ENCODE measurements at places on chromosomes 5 and 9.

DNA sequence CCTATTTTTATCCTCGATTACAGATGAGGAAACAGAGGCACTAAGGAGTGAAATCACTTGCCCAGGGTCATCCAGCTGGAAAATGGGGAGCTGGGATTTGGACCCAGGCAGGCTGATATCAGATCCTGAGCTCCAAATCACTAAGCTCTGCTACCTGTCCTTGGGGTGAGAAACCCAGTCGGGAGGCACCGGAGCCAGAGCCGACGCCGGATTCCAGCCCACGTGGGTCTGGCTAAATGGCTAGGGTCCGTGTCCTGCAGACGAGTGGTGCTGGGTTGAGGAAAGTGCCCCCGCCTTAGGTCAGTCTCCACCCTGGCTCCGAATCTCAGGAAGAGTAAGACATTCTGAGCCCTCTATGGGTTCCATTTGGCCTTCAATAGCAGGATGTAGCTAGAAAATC, 61.3 kb upstream of the GGTA1 start:
- no peak for DNase-seq

DNA sequence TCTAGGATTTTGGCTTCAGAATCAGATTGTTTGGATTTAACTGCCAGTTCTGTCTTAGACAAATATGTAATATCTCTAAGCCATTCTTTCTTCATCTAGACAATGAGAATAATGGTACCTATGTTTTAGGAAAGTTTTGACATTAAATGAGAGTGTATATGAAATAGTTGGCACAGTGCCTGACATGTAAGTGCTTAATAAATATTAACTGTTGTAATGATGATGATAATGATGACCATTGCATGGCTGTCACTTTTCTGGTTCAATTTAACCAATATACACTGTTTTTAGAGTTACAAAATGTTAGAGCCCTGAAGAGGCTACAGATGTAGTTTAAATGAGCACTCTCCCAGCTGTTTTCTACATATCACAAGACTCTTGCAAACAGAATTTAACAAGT, 131.7 kb downstream of the RANBP17 start:
- DNase-seq = no peak

DNA sequence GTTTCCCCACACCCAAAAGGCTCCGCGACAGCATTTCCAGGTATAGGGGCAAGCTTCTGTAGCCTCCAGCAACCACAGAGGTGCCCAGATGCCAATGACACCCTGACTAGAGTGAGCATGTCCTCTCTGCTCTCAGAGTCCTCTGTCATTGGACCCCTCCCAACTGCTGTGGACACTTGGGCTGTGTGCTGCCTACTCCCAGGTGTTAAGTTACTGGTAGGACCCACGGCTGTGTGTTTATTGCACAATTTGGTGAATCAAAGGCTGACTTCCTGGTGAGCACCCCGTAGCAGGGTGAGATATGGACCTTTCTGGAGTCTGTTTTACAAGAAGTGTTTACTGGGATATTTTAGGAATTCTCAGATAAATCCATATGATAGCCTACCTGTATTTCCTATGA, 36.0 kb downstream of the SH3GL2 start:
- DNase-seq = no peak

- DNase-seq = no peak
Observed at GRCh38 chr5:76342474-76342873, 60.6 kb upstream of the IQGAP2 start.

GRCh38 chr5:158519433-158520021, 580.2 kb downstream of the EBF1 start:
- DNase-seq = no peak

- DNase-seq = no peak
Observed at GRCh38 chr9:98326459-98327248, 71.2 kb upstream of the TBC1D2 start.

DNA sequence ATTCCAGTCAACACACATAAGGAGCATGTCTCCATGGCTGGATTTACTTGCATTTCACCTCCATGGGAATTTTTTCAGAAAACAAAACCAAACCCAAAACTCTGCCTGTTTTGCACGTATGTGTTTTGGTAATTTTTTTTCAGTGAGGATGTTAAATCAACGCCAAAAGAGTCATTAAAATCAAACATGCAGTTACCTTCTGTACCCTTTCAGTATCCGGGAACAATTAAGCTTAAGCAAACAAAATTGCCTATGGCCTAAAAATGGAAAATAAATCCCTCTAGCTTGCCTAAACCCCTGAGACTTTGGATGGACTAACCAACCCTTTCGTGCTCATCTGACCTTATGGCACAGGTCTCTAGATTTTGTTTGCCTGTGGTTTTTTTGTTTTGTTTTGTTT, 209.2 kb upstream of the KLF4 start:
- DNase-seq = no peak

DNA sequence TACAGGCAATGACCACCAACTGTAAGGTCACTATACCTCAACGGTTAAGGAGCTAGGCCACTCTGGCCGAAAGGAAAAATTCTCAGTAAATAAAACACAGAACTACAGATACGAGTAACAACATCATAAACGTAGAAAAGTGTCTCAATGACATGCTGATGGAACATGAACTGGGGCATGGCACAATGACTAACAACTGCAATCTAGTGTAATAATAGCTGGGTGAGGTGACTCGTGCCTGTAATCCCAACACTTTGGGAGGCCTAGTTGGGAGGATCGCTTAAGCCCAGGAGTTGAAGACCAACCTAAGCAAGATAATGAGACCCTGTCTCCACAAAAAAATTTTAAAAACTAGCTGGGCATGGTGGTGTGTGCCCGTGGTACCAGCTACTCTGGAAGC, 9.8 kb upstream of the RAPGEF6 start:
- DNase-seq = no peak

- no peak for DNase-seq
Observed at GRCh38 chr9:6216002-6216401, 395 bp downstream of the IL33 start.

GRCh38 chr5:140007311-140007710, 35.8 kb downstream of the NRG2 start:
- DNase-seq = no peak

DNA sequence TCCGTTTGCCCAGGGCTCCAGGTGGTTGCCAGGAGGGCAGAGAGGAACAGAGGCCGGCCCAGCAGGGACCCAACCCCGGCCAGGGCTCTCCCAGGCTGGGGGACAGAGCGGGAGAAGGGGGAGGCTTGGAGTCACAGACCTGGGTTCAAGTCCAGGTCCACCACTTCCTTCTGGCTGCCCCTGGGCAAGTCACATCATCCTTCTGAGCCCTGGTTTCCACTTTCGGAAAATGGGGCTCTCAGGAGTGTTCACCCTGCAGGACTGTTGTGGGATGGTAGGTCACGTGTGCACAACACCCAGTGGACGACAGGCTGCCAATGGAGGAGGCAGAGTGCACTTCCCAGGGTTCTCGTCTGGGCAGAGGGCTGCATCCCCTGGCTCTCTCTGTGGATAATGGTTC, 245.4 kb downstream of the PBX3 start:
- no peak for DNase-seq

GRCh38 chr5:172844577-172844838, 10.5 kb downstream of the ERGIC1 start:
- DNase-seq = no peak

GRCh38 chr5:167533814-167534795, 757.3 kb upstream of the WWC1 start:
- no peak for DNase-seq

DNA sequence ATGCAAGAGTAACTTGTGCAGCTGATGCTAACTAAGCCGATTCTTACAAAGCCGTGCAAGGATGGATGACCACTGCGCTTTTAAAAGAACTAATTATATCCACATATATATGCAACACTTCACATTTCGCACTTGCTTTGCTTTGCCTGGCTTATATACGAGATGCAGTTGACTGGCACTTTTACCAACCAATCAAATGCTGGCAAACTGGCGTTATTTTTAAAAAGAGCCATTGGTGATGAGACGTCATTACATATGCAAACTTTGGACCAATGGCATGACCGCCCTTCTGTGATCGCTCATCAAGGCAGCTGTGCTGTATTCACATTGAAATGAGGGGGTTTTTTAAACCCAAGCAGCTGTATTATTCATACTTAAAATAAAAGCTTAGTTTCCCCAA, 1147.7 kb upstream of the WWC1 start:
- no peak for DNase-seq

DNA sequence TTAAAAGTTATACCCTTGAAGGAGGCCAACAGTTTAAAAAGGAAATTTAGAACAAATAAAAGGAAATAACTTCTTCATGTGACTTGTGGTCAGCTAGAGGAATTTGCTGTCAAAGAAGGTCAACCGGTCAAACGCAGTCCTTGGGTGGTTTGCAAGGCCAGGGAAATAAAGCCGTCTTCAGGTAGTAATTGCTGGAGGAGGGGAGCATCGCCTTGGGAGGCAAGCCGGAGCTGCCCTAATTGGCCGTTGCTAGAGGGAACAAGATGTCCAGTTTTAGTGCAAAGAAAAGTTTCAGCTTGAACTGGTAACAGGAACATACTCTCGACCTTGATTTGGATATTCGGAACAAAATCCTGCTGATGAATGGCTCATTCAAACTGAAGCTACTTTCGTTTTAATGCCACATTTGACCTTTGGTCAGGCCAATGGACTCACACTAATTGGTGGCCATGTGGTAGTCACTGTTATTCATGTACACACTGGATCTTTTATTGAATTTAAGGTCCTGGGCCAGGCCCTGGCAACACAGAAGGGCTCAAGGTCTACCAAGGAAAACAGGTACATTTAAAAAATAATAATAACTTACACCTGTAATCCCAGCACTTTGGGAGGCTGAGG, 47.0 kb upstream of the MYO10 start:
- no peak for DNase-seq

GRCh38 chr5:1772634-1773033, 27.0 kb downstream of the MRPL36 start:
- DNase-seq = no peak

DNA sequence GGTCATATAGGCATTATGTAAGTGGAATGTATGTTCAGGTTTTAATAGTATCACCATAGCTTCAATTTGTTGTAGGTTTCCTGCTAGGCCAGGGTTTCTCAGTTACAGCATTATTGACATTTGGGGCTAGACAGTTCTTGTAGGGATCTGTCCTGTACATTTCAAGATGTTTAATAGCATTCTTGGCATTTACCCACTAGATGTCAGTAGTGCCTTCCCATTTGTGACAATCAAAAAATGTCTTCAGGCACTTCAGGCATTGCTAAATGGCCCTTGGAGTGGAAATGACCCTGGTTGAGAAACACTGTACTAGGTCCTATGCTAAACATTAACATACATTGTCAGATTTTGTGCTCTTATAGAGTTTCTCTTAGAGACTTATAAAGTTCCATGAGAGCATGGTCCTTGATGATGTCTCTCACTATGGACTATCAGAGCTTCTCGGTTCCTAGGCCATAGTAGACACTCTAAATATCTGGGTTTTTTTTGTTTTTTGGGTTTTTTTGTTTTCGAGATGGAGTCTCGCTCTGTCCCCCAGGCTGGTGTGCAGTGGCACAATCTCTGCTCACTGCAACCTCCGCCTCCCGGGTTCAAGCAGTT, 1.4 kb downstream of the KIF20A start:
- DNase-seq = no peak

DNA sequence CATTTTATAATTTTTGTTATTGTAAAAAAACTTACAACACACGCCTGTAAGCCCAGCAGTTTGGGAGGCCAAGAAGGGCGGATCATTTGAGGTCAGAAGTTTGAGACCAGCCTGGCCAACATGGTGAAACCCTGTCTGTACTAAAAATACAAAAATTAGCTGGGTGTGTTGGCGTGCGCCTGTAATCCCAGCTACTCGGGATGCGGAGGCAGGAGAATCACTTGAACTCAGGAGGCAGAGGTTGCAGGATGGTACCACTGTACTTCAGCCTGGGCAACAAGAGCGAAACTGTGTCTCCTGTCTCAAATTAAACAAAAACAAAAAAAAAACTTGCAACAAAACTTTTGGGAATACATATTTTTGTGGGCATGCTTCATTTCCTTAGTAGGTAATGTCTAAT, 164.6 kb downstream of the CACNA1B start:
- no peak for DNase-seq

DNA sequence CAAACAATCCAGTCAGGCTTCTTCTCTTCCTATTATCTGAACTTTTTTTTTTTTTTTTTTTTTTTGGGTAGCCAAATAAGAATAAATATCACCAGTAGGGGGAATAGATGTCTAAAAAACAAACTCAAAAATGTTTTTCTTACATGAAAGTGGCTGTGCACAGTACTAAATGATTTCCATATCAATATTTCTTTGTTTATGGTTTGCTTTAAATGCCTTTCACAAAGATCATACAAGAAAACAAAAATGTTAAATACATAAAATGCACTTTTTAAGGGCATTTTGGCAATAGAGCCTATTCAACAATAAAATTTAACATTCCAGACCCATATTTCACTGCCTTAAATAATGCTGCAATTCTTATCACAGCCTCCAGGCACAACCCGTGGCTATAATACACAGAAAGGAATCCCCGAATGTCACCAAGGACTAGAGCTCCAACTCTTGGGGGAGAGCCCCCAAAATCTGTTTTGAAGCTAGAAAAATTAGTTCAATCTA, 91.1 kb upstream of the TBCA start:
- no peak for DNase-seq

DNA sequence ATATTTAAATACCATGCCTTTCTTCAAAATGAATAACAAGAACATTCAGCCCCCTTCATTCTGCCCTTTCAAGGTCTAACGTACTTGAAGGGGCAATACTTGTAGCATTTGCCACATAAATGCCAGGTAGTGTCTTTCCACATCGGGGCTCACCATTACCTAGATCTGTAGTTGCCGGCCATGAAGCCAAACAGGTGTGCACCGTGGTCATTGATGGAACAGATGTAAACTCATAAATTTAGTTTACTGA, 193.0 kb downstream of the CD180 start:
- no peak for DNase-seq

DNA sequence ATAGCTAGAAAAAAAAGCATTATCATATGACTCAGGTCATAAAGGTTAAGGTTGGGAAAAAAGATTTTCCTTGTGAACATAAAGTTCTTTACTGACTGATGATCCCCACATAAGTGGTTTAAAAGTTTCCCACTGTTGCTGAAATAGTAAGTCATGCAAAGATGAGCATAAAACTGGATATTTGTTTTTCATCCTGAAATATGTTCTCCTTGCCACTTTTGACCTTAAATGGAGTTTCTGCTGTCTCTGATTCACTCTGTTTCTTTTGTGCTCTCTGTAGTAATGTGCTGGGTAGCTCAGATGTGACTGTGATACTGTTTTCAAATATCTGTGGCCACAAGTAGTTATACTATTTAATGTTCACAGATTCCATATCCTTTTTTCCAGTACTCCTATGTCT, 162.5 kb upstream of the GAS1 start:
- DNase-seq = no peak

- no peak for DNase-seq
Observed at GRCh38 chr5:151578326-151579025, 12.7 kb downstream of the FAT2 start.

Data from activated naive CD4-positive, alpha-beta T cell treated with anti-CD3 and anti-CD28 coated beads, Interleukin-2, amount 50 U/mL, for 16 hours (primary cell).